ENCODE measurements at places on chromosomes 16 and 17.

DNA sequence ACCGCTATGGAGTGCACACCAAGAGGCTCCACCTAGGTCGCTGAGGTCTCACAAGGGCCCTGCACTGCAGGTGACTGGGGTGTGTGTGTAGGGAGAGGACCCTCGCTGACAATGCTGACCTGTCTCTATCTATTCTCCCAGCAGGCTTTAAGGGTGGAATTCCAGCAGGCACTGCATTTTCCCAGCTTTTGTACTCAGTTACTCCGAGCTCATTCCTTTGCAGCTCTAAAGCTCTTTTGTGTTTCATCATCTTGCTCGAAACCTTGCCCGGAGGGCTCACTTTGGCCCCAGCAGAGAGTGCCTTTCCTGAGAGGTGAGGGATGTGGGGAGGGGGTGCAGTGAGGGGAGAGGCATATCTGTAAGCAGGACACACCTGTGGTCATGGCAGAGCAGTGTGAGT, 39.3 kb downstream of the SMPD3 start:
- DNase-seq = no peak

GRCh38 chr17:1229349-1229899, 40.8 kb upstream of the BHLHA9 start:
- peak; percentile 53 for DNase-seq

DNA sequence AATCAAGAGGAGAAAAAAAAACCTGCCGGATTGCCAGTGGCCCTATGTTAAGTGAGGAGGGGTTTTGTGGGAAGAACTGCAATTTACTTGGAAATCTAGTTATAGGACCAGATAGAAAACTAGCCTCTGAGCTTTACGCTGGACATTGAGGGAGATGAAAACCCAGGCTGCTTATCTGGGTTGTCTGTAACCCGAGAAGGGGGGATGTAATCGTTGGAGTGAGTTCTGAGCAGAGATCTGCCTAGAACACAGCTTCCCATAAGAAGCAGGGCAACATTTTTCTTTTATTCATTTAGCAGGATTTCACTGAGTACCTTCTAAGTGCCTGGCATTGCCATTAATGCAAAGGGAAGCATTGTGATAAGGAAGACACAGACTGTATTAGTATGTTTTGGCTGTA, 70.6 kb downstream of the KATNIP start:
- DNase-seq = no peak

GRCh38 chr17:73956169-73956568, 247.3 kb upstream of the RPL38 start:
- no peak for DNase-seq

DNA sequence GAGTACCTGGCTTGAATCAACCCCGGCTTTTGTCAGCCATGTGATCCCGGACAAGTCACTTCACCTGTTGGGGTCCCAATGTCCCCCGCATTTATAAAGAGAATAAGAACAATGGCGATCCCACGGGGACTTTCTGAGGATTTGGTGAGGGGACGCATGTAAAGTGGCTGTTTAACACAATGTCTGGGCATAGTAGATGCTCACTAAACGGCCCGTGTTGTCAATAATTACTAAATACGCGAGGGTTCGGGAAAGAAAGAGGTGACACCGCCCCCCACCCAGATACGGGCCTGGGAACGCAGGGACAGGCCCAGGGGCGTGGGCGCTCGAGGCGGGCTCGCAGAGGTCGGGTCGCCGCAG, 1.8 kb downstream of the SYNGR3 start:
- DNase-seq = no peak

- no peak for DNase-seq
These were observed 7.3 kb downstream of the KIF18B start for GRCh38 chr17:44940317-44940716.

- no peak for DNase-seq
These were observed 7.6 kb downstream of the ZFPM1 start for GRCh38 chr16:88460496-88461330.

GRCh38 chr16:87607223-87607622, 4.9 kb downstream of the JPH3 start:
- no peak for DNase-seq

- DNase-seq = no peak
These were observed 744 bp upstream of the NF1 start for GRCh38 chr17:31093866-31094599.

DNA sequence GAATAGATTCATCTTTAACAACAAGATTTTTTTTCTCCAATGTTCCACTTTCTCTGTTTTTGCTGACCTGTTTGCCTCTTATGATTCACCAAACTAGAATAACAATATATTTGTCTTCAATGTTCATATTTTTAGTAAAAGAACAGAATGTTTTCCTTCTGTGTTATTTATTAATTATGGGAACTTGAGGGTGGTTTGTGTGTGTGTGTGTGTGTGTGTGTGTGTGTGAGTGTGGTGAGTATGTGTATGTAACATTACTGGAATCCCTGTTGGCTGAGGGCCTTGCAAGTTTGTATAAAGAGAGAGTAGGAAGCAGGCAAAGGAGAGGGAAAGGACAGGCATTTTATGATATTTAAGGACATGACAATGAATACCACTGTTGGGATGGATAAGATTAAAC, 13.8 kb downstream of the STXBP4 start:
- no peak for DNase-seq

All from AG08395 (cell line).